ENCODE measurements at places on chromosomes 3 and 15. TPM values are rescaled to one million over a fixed set of nuclear protein-coding genes. Genes with fewer than 3 reads are reported as not detected.

Gene FRMD4B
- 31.3 TPM for total RNA-seq

- no peak for DNase-seq
Measured at GRCh38 chr15:22978691-22979237, 1.4 kb downstream of the CYFIP1 start.

DNA sequence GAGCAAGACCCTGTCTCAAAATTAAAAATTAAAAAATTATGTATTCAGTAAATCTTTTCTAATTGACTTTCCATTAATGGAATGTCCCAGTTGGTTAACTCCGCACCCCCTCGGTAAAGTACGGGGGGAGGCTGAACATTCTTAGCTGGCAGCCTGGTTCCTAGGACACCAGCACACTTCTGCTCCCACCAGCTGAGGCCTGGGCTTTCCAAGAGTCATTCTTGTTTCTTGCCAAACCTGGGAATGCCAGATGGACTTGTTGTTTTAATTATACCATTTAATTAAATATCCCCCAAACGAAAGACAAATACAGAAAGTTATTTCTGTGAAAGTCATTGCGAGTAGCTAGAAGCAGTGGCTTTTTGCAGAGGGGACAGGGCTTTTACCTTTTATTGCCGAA, 179.4 kb downstream of the VGLL4 start:
- DNase-seq, result no peak

DNA sequence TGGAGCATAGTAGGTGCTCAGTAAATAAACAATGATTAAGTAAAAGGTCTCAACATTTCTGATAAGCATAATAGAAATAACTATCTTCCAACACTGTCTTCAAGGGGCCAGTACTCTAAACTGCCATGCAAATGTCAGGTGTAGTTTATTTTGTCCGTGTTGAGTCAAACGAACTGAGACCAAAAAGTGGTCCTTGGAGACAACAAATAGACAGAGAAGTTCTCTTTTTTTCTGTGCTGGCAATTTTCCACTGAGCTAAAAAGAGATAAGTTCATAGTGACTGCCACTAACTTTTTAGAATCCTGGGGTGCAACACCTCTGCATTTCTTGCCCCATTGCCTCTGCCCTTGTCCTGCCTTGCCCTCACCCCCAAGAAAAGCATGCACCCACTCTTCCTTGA, 14.7 kb upstream of the MBNL1 start:
- DNase-seq, result no peak

Gene SLC51B
- total RNA-seq, result not detected

Gene TMEM40
- total RNA-seq, result 19.0 TPM

GRCh38 chr15:68991723-68992122, 22.8 kb upstream of the NOX5 start:
- peak; percentile 76 for DNase-seq

DNA sequence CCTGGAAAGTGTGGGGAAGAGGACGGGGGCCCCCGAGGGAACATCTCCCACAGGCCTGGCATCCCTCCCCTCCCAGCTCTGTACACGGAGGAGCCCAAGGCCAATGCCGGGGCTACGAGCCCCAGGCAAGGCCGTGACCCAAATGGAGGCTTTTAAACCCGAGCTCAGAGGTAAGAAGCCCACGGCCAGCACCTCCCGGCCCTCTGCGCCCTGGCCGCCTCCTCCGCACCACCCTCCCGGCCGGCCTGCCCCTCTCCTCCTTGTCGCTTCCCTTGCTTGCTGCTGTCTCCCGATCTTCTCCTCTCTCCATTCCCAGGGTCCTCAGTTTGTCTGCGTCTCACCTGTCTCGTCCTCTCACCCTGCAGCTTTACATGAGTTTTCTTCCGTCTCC, 1.3 kb downstream of the MUC4 start:
- DNase-seq, result no peak

Gene TMOD2
- total RNA-seq, result 2.2 TPM

DNA sequence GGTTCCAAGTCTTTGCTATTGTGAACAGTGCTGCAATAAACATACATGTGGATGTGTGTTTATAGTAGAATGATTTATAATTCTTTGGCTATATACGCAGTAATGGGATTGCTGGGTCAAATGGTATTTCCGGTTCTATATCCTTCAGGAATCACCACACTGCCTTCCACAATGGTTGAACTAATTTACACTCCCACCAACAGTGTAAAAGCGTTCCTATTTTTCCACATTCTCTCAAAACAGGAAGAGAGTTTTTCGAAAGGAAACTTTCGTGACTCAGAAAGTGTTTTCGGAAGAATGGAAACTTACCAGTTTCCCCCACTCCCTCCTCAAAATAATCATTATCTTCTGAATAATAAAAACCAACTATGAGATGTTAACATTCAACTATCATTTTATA, 205.8 kb downstream of the ALCAM start:
- no peak for DNase-seq

DNA sequence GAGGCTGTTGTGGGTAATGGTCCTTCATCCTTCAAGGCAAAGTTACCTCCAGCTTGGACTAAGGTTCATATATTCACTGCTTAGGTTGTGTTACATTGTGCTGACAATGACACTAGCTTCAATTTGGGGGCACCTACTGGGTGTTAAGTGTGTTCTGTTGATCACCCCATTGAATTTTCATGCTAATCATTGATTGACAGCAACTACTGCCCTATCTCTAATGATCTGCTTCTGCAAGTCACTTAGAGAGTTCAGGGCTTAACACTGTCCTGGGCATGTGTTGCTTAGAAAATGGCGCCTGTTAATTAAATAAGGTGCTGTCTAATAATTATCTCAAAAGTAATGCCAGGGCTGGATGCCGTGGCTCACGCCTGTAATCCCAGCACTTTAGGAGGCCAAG, 3.4 kb downstream of the FLNB start:
- DNase-seq, result no peak

DNA sequence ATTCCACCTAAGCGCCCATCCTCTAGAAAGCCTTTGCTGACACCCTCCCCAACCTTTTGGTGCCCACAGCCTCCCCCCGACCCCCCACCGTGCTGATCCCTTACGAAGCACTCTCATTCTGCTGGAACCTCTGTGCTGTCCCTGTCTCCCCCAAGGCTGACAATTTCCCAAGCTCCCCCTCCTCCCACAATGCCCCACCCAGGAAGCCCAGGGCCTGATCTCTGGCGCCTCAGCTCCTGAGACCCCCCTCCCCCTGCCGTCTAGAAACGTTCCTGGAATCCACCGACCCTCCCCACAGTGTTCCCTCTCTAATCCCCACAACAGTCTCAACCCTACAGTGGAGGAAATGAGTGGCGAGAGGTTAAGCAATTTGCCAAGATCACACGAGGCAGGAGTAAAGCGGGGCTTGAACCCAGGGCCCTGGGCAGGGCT, 18.3 kb downstream of the MYL3 start:
- DNase-seq, result no peak

DNA sequence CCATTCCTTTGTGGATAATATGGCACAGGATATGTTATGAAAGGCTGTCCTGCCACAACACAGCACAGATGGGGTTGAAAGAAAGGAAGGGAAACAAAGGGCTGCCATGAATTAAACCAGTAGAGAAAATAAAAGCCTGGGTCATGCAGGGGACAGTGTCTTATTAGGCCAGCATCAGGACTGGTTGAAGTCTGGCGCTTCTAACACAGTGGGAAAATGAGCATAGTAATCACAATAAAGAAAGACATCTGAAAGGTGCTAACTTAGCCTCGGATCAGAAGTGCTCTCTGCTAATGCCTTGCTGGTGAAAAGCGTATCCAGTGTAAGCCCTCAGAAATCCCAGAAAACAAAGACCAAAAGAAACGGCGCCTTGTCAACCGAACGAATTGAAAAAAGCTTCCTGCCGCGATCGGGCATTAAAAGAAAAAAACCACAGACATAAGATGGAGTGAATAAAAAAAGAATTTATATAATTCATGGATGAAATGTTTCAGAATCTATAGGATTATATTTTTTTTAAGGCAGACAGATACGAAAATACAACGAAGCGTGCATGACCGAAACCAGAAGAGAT, 566 bp upstream of the MKRN3 start:
- DNase-seq, result no peak

DNA sequence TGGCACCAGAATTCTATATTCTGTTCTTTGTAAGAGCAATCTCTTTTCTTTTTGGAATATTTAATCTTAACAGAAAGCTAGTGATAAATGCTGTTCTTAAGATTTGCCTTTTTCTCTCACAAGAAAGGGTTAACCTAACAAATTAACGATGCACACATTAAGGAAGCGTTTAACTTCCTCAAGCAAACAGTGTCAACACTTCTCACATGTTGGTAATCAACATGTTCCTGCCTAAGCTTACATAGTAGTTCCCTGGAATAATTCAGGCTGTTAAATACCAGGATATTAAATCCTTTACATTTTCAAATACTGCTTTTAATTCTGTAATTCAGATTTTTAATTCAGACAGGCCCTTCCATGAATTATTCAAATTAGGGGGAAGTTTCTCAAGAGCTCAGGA, 67.4 kb upstream of the RPL35A start:
- DNase-seq, result no peak

Gene CMTM8
- total RNA-seq, result 1.2 TPM

Gene PGBD4
- 1.8 TPM for total RNA-seq

Gene LRRFIP2
- 67.7 TPM for total RNA-seq

Gene SKOR1
- under 0.01 TPM for total RNA-seq

Gene FRMD5
- 2.0 TPM for total RNA-seq

Gene RAB6B
- total RNA-seq, result under 0.01 TPM

DNA sequence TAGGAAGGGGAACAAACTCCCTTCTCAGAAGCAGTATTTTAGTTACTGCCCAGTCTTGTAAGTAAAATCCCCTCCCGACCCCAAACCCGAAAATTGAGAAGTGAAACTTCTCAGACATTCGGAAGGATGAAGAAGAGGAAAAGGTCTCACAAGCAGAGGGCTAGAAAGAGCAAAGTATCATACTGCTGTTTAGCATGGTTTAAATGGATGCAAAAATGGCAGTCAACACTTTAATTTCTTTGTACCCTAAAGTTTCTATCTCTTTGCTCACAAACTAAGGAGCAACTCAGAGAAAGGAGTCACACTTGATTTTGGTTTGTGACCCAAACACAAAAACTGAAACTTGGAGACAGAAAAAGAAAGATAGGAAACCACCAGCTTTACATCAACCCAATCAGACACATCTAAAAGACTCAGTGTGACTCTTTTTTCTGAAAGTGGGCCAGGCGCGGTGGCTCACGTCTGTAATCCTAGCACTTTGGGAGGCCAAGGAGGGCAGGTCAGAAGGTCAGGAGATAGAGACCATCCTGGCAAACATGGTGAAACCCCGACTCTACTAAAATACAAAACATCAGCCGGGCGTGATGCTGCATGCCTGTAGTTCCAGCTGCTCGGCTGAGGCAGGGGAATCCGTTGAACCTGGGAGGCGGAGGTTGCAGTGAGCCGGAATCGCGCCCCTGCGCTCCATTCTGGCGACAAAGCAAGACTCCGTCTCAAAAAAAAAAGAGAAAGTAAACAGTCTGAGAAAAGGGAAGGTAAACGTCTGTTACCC, 63.2 kb upstream of the ATP11B start:
- DNase-seq, result no peak

GRCh38 chr3:23587513-23587912, 218.2 kb upstream of the UBE2E1 start:
- DNase-seq, result no peak

DNA sequence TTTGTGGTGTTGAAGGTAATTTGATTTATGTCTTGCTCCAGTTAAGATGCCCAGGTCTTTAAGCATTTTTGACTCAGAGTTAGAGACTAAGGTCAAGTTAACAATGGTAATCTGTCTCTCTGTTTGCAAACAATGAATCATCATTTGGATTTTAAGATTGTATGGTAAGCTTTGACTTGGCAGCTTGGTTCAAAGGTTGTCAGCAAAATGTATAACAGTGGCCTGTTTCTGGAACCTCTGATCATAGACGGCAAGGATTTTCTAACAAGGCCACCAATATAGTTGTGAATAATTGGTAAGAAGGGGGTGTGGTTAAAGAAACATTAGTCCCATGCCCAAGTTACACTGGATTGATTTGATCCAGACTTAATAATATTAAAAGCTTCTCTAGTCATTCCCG, 775.2 kb upstream of the GOLIM4 start:
- DNase-seq, result peak; percentile 76

Gene NTRK3
- total RNA-seq, result not detected

GRCh38 chr3:4587838-4588105, 94.6 kb downstream of the ITPR1 start:
- no peak for DNase-seq

DNA sequence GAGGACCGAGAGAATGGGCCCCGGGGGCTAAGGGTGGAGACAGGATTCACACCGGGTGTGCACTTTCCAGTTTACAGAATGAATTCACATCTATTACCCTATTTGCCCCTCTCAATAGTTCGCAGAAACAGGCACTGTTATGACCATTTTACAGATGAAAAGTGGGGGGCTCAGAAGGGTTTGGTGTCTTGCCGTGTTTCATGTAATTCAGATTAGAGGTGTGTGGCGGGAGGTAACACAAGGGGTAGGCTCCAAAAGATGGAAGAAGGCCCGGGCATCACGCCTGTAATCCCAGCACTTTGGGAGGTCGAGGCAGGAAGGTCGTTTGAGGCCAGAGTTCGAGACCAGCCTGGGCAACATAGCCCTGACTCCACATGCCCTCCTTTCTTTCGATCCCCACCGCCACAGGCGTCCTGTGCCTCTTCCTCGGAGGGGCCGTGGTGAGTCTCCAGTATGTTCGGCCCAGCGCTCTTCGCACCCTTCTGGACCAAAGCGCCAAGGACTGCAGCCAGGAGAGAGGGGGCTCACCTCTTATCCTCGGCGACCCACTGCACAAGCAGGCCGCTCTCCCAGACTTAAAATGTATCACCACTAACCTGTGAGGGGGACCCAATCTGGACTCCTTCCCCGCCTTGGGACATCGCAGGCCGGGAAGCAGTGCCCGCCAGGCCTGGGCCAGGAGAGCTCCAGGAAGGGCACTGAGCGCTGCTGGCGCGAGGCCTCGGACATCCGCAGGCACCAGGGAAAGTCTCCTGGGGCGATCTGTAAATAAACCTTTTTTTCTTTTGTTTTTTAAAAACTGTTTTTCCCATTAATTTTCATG, 3.4 kb downstream of the DUOXA2 start:
- DNase-seq, result no peak

DNA sequence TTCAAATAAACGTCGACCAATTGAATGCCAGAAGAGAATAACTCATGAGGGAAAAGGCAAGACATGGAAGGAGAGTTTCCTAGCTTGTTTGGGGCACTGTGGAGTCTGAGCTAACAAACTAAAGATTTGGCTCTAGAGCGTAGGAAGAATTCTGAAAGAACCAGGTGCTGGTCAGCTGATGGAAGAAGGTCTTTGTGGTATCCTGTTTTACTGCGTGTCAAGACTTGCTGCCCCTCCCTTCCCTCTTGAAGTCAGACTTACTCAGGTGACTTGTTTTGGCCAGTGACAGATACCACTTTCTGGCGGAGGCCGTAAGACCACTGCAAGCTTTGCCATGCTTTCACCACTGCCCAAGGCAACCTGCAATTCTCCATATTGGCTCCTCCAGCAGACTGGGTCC, 673 bp upstream of the HCLS1 start:
- peak; percentile 85 for DNase-seq

- DNase-seq, result no peak
Measured at GRCh38 chr15:35827141-35827540, 281.2 kb upstream of the DPH6 start.

GRCh38 chr15:39140060-39140604, 440.7 kb upstream of the THBS1 start:
- peak; percentile 75 for DNase-seq

Gene CIB1
- 50.2 TPM for total RNA-seq

GRCh38 chr3:16838561-16838960, 46.2 kb upstream of the PLCL2 start:
- no peak for DNase-seq

Gene INKA1
- total RNA-seq, result 19.5 TPM

GRCh38 chr15:75436881-75437280, 14.6 kb downstream of the SIN3A start:
- DNase-seq, result peak; percentile 67

Gene SLC12A1
- not detected for total RNA-seq

- DNase-seq, result peak; percentile 84
Measured at GRCh38 chr3:58463181-58463941, 28.5 kb upstream of the KCTD6 start.

Gene OCA2
- 0.26 TPM for total RNA-seq

Gene IGSF11
- 0.13 TPM for total RNA-seq

Data from bronchial epithelial cell (primary cell).